ENCODE measurements at places on chromosomes 7 and 10. TPM values are rescaled to one million over a fixed set of nuclear protein-coding genes. Genes with fewer than 3 reads are reported as not detected.

MYL10 gene
- not detected for total RNA-seq

WNT2 gene
- total RNA-seq, result 6.1 TPM

EPHA1 gene
- total RNA-seq, result not detected

EGFR gene
- total RNA-seq, result 33.8 TPM

GRM3 gene
- total RNA-seq, result not detected

HGF gene
- total RNA-seq, result 11.7 TPM

SYNPO2L gene
- not detected for total RNA-seq

C7orf33 gene
- total RNA-seq, result not detected

DGKI gene
- total RNA-seq, result 13.4 TPM

All from ascending aorta (tissue), 2 donors.